ENCODE measurements at places on chromosomes 7 and 10.
A peak's percentile ranks its signal among the peaks of the same experiment; 100 is the strongest.

- no peak for DNase-seq
Observed at GRCh38 chr10:59879363-59879913, 26.9 kb downstream of the CCDC6 start.

- no peak for DNase-seq
Observed at GRCh38 chr7:41391818-41392217, 311.1 kb downstream of the INHBA start.

DNA sequence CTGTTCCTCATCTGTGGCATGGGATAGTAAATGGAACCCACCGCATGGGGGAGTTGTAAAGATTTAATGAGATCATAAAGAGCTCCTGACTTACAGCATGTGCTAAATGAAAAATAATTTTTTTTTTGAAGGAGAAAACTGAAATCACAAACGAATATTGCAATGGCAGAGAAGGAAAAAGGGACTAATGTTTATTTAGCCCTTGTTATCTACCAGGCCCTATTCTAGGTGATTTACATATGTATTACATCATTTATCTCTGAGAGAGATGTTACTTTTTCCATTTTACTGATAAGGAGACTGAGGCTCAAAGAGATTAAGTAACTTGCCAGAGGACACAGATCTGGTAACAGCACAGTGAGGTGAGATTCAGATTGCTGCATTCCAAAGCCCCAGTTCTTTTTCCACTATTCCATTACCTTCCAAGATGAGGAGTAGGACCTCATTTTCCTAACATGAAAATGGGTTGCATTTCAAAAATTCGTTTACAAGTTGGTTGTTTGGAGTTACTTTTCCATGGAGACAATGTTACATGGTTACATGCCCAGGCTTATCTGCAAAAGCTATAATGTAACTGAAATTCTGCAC is 28.6 kb downstream of the VCL start:
- DNase-seq, result no peak

DNA sequence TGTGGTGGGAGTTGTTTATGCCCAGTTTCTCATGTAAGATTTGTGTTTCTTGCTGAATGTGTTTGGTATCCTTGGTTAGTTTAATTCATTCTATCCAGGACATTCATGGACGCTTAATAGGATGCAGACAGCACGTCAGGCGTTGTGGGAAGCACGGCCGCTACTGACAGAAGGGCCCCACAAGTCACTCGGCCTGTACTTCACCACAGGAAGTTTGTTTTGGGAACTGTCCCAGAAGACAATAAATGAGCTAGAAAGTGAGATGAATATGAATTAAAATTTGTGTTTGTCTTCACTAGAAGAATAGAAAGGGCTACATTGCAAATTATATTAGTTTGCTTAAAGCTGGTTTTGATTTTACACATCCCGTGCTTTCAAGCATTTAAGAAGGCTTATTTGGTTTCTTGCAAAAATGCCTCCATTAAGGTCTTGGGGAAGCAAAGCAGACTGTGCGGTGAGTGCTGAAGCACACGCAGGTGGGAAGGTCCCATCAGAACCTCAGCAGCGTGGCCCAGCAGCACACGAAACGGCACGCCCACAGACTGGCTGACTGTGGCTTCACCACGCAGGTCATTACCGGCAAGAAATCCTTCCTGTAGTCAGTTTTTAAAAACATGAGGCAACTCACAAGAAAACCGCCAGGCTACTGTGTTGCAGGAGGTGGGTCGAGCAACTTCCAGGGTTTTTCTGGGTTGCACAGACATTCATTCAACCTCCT is 74.1 kb downstream of the VIPR2 start:
- DNase-seq, result no peak

GRCh38 chr10:114703377-114704107 is 45.5 kb upstream of the ABLIM1 start:
- DNase-seq, result no peak

- DNase-seq, result no peak
Observed at GRCh38 chr10:110074298-110074697, 66.5 kb downstream of the ADD3 start.

- no peak for DNase-seq
Observed at GRCh38 chr7:29808075-29808801, 1.9 kb downstream of the WIPF3 start.

- DNase-seq, result no peak
Observed at GRCh38 chr10:96548589-96548988, 34.9 kb upstream of the TLL2 start.

GRCh38 chr10:49049660-49050059 is 65.7 kb downstream of the VSTM4 start:
- no peak for DNase-seq

- no peak for DNase-seq
Observed at GRCh38 chr7:33495207-33495606, 365.8 kb downstream of the BBS9 start.

DNA sequence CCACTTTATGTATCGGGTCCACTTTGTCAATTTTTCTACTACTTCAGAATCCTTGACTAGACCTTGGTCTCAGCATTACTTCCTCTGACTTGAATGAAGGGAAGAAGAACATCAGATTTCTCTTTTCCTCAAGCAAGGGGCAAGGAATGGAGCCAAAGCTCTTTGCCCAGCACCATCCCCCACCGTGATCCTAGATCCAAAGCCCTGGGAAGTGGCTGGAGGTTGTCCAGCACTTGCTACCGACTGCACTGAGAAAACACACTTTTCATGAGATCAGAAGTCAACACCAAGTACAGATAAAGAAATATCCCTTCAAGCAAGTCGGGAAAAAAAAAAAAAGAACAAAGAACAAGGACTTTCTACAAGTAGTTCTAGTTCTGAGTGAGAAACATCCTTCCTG is 102.1 kb upstream of the DDC start:
- no peak for DNase-seq

DNA sequence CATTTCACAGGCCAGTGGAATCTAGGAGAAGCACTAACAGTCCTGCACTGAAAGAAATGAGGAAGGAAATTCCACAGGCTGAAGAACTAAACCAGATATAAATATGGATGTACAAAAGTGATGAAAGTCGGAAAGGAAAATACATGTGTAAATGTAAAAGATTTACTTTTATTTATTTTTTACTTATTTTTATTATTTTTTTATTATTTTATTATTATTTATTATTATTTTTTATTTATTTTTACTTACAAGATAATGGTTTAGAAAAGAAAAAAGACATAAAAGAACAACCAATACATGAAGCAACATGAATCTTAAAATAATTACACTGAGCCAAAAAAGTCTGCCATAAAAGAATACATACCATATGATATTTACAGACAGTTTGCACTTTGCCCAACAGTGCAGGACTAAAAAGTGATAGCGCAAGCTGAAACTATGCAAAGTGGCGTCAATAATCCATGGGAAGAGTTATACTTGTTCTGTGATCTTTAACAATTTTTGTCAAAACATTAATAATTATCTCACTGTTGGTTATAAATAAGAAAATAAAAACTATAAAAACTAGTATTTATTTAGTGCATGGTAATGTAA is 317.8 kb upstream of the MKI67 start:
- no peak for DNase-seq

DNA sequence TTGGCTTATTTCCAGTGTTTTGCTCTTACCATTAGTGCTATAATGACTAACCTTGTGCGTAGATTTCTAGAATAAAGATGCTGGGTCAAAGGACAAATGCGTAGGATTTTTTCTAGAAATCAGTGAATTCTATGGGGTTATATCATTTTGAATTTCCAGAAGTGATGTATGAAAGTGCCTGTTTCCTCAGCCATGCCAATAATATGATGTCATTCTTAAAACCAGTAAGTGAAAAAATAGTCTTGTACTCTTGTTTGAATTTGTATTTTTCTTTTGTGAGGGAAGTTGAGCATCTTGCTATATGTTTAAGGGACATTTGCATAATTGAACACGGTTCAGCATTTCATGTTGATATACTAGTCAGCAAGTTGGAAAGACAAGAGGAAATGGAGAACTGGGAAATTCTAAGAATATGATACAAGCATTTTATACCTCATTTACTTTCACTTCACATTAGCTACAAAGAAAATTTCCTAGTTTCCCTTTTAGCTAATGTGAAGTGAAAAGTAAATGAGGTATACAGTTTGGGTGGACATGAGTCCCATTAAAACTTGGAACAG is 3.8 kb upstream of the DNAH11 start:
- no peak for DNase-seq

GRCh38 chr7:77989981-77990566 is 191.5 kb downstream of the PHTF2 start:
- DNase-seq, result no peak

DNA sequence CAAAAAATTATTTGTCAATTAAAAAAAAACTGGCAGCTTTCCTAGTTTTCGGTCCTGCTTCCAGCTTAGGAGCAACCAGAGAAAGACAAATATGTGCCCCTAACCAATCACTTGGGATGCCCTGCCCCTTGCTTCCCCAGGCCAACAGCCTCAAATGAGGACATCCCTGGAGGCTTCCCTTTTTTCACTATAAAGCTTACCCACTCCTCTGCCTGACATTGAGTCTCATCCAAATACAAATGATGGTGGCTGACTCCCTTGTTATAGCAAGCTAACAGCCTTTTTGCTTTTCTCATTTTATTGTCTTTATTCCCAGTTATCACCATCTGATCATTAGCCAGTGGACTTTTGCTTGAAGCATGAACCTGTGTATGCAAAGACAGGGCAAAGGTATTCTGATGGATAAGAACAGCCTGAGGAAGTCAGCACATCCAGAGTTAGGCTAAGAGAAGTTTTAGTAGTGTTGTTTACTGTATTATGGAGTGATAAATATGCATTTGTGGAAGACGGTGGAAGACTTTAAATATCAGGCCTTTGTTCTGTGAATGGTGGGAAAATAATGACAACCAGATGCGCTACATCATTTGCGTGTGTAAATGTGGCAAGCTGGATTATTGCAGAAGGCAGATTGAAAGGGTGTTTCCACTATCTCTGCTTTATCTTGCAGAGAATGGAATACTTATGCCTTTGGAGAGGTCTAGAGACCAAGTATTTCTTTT is 1.7 kb upstream of the CCM2 start:
- DNase-seq, result no peak

GRCh38 chr10:60717852-60718251 is 60.4 kb upstream of the CDK1 start:
- DNase-seq, result no peak

- DNase-seq, result no peak
Observed at GRCh38 chr10:84523526-84523925, 195.1 kb downstream of the CCSER2 start.

- DNase-seq, result no peak
Observed at GRCh38 chr7:31521336-31522010, 7.6 kb downstream of the ITPRID1 start.

GRCh38 chr7:131174391-131174790 is 153.3 kb upstream of the MKLN1 start:
- no peak for DNase-seq

DNA sequence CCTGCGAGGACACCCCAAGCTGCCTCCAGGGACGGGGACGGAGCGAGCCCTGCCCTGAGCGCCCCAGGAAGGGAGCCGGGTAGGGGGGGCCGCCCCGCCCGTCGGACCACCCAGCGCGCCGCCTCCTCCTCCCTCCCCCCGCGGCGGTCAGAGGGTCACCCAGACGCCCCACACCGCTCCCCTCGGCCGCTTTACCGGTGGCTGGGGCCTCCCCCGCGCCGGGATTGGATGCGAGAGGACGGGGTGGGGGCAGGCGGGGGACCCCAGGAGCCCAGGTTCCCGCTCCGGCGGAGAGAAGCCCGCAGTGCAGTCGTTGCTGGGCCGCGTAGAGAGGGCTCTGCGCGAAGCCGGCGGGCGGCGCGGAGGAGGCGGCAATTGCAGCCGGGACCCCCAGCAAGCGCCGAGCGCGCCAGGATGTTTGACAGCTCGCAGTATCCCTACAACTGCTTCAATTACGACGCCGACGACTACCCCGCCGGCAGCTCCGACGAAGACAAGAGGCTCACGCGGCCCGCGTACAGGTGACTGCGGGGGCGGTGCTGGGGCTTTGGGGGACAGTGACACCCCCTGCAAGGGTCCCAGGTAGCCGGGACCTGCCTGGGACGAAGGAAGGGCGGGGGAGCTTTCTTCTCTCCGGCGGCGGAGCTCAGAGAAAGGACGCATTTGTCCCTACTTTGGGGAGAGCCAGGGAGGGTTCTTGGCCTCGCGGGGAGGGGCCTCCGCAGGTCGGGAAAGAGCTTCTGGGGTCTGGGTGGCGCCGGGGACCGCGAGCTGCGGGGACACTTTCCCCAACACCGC is at the start of gene FOXL3:
FOXL3 (plus strand) TSS at position 415 of the 798 bp plus-strand sequence; CDS start at position 415, 0 bp downstream.
- DNase-seq, result no peak

- DNase-seq, result no peak
Observed at GRCh38 chr7:151372612-151373265, 31.1 kb downstream of the NUB1 start.

- no peak for DNase-seq
Observed at GRCh38 chr7:142488036-142488633, 230.3 kb upstream of the PRSS58 start.

DNA sequence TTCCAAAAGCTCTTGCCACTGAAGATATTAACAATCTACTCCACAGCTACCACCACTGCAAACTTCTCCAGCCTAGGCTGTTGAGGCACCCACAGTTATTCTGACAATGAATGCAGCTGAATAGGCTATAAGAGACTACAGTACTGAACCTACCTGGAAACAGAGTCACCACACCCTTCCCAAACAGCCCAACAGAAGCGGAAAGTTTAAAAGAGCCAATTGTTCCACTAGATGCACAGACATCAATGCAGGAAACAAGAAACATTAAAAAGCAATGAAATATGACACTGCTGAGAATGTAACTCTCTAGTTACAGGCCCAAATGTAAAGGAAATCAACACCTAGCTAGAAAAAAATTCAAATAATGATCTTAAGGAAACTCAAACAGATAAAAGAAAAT is 64.5 kb upstream of the PLA2G12B start:
- no peak for DNase-seq

DNA sequence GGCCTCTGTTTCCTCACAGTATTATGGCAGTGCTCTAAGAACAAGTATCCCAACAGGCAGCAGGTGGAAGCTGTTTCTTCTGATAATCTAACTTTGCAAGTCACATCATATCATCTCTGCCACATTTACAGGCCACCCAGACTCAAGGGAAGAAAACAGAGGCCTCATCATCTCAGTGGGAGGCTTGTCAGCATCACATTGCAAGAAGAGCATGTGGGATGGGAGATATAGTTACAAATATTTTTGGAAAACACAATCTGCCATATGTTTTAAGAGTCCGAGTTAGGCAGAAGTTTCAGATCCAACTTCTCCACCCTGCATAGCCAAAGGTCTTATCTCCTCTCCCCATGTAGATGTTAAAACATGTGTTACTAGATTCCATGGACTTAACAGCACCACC is 130.4 kb upstream of the PDE1C start:
- DNase-seq, result no peak

- DNase-seq, result no peak
Observed at GRCh38 chr10:7374795-7375194, 36.0 kb downstream of the SFMBT2 start.

DNA sequence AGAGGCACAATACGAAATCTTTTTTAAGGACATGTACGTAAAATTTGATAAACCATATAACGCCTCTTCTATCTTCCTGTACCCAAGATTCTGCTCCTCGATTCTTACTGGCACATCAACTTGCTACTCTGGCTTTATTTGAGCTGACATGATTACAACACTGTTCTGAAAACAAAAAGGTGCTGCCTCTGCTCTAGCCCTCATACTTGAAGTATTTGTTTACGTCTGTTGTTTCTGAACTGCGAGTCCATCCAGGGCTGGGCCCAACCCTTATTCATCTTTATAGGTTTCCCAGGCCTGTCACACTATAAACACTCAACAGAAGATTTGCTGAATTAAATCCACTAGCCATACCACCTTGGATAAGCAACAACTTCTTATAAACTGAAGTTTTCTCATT is 96.2 kb upstream of the SVIL start:
- DNase-seq, result no peak

- DNase-seq, result peak; percentile 65
Observed at GRCh38 chr10:60314069-60314940, 75.4 kb downstream of the ANK3 start.

All from pulmonary artery endothelial cell (primary cell).